ENCODE measurements at places on chromosomes 4 and X. TPM values are rescaled to one million over a fixed set of nuclear protein-coding genes. Genes with fewer than 3 reads are reported as not detected.
A peak's percentile ranks its signal among the peaks of the same experiment; 100 is the strongest.

DNA sequence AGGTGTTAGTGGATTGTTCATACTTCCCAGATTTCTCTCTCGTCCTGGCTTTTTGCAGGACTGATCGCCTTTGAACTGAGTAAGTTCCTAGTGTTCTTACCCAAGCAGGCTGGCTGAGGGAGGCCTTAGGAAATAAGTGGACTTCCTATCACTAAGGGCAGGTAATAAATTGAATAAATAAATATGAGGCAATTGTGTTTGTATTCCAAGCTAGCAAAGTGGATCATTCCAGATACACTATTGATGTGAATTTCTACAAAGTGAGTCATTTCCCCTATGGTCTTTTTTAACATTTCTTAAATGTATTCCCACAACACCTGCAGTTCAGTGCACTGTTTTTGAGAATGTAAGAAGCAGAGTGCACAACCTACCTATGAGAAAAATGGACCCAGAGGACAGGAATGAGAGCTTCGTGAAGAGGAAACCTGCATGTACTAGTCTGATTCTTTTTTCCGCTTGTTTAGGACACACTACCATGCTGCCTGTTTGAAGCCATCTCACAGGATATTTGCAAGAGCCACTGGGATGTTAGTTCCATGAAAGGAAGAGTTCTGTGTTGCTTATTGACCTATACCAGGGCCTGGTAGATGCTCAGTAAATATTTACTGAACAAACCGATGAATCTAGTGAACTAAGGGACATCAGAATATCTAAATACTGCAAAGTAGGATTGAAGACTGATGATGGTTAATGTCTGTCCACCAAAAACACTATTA lies 29.0 kb upstream of the SMAD1 start:
- no peak for DNase-seq

DNA sequence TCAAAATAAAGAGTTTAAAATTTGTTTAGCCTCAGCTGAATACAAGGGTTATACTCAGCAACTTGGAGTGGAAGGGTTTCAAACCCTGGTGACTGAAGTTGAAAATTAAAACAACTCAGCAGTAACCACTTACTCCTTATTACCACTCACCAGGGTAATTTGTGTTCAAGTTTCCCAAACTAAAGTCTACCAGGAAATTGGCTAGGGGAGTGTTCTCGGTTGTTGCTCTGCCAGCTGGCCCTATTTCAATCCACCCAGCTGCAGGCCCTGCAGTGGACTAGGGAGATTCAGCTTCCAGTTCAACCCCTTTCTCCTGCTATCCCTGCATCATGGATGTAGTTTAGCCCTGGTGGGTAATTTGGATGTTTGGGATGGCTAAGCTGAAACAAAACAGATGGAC lies 37.8 kb upstream of the EXOC1L start:
- no peak for DNase-seq

DNA sequence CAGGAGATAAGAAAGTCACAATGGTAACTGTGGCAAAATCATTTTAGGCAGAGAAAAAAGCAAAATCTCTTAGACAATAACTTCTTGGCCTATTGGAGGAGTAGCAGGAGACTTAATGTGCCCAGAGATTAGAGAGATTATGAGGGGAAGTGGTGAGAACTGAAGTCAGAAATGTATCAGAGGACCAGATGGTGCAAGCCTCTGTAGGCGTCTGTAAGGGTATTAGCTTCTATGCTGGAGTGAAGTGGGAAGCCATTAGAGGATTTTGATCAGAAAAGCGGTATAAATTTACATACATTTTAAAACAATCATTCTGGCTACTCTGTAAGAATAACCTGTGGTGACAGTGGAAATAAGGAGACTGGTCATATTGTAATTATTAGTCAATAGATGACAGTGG lies 236.7 kb downstream of the FAT4 start:
- no peak for DNase-seq

DNA sequence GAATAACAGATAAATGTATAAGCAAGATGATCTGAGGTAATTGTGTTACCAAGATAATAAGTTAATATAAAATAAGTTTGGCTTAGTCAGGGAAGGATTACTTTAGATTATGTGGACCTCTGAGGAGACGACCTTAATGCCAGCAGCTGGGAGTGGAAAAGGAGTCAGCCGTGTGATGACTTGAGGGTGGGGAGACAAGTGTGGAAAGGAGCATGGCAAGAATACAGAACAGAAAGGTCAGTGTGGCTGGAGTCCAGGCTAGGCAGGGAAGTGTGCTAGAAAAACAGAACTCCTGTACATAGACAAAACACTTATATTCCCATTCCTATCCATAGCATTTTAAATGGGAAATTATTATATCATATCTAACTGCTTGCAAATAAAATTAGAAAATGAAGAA lies 138.8 kb downstream of the PDLIM5 start:
- no peak for DNase-seq

DNA sequence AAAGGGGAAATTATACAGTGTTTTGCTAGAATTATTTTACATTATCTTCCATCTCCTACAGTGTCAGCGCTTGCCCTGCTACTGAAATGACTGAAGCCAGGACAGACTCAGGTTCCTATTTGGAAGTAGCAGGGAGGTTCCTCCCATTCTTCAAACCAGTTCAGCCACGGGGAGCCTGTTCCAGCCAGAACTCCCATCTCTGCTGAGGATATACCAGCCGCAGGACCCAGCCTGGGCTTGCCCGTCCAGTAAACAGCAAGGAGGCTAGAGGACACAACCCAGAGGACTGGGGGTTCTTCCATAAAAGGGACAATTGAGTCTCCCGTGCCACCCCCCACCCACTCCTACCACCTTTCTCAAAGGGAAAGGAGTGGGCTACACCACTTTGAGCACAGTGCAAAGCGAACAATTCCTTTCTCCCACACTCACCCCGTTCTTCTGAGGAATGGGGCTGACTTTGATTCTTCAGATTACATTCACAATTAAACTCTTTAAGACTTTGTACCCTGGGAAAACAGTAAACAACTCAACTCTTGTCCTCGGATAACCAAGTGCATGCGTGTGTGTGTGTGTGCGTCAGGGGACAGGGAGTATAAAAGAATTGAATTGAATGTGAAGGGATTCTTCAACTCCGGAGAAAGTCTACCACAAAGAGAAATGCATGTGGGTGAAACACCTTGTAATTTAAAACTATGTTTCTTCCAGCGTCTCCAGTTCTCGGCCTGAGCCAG lies 31.0 kb upstream of the PPARGC1A start:
- no peak for DNase-seq

DNA sequence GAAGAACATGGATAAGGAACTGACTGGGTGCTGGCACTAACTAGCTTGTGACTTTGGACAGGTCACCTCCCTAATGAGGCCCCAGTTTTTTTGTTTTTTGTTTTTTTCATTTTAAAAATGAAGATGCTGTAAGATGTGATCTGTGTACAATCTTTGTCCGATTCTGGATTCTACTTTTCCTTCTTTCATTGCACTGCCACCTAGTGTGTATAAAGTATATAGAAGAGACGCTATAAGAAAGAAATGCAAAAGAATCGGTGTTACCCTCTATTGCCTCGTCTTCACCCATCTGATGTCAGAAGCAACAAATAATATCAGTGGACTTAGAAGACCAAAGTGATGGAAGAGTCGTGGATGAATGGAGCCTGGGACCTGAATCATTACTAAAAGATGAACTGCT lies 58.6 kb upstream of the P2RY10 start:
- DNase-seq = no peak

DNA sequence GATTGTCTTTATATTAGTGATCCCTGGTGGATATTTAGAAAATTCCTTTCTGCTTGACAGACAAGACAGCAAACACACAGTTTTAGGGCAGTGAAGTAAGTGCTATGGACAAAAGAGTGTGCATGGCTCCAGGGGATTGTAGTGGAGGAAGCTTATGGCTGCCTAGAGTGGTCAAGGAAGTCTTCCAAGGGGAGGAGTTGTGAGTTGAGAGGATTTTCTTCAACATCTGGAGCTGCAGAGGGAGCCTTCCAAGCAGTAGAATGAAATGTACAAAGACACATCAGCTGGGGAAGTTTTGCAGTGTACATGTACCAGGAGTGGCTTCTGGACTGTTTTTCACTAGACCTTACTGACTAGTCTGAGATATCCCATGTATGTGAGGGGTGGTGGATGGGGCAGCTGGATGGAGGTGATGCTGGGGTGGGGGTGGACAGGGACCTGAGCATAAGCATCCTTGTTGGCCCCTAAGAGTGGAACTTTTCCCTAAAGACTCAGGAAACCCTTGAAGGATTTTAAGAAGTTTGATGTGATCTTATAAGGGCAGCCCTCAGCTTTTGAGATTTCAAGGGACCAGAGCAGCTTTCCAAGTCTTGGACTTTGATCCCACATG lies 160.5 kb upstream of the TAPT1 start:
- no peak for DNase-seq

DNA sequence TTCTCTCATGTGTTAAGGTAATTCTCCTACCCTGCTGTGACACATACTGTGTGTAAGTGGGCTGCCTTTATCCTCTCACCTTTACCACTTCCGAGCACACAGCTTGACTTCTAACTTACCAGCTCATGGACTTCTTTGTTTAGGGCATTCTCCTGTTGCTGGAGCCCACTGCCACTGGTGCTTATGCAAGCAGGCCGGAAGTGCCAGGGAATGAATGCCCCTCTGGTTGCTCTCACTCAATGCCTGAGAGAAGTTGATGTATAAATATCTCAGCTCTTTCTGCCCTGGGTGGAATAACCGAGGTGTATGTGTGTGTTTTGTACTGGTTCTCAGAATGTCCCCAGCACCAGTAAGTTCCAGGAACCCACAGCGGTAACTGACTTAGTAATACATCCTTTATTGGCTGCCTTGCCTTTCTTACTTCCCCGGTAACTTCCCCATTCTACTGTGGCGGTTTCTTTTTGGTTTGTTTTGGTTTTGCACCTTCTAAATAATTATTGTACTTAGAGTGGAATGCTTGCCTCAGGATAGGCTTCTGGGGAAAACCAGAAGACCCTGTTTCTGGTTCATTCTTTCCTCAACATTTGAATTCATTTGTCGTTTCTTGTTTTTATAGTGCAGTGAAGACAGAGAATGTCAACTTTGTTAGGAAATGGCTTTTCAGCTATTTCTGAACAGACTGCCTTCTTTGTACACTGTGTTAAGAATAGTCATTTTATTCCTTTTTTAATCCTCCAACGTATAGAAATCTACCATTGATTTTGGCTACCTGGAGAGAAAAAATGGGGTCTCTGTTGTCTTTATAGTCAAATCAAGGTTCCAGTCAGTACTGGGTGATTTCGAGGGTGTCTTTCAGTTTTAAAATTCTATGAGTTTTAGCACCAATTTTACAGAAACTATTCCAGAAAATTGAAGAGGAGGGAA lies 45.4 kb downstream of the CXorf58 start:
- DNase-seq = no peak

DNA sequence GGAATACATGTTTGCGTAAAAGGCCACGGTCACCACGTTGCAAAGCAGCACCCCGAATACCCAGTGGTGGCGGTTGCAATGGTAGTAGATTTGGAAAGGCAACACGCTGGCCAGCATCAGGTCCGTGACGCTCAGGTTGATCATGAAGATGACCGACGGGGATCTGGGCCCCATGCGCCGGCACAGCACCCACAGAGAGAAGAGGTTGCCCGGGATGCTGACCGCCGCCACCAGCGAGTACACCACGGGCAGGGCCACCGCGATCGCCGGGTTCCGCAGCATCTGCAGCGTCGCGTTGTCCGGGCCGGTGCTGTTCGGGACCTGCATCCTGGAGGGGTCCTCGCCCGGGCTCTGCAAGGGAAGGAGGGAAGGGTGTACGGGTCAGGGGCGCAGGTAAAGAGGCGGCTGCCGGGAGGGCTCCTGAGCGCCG lies 13.5 kb upstream of the ASMTL start:
- DNase-seq = peak; percentile 62

GRCh38 chr4:144658015-144658567 lies 12.1 kb downstream of the HHIP start:
- no peak for DNase-seq

DNA sequence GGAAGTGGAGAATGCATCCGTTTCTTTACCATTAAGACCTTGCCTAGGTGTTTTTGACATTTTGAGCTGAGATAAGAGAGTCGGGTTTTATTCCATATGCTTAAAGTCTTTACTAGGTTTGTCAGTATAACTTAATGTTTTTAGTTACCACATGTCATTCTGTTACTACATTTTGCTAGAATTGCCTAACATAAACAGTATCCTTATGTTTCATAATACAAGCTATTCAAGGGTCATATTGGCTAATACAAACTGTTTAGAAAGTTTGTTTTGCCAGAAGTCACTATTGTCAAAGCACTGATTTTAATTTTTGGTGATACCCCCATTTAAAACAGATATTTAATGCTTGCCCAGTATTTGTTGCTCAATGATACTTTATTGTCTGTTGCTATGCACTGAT lies 427.7 kb upstream of the MAGEB2 start:
- no peak for DNase-seq

DNA sequence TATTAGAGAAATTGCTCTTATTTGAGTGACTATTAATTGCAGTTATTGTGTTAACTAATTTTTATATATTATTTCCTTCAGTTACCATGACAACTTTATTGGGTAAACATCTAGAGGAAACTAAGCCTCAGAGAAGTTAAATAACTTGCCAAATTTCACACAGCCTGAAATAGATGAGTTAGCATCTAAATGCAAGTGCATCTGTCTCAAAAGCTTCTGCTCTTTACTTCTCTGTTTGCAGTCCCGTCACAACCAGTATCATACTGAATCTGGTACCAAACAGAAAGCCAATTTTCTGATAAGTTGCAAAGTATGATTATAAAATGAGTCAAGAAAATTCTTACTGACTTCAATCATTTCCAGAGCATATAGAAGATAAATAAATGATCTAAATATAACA lies 1544.9 kb upstream of the PCDH7 start:
- no peak for DNase-seq

- no peak for DNase-seq
Observed at GRCh38 chrX:38768079-38768478, 33.2 kb upstream of the MID1IP1 start.

GRCh38 chrX:40835526-40835925 lies 100.2 kb upstream of the MED14 start:
- DNase-seq = no peak

- DNase-seq = no peak
Observed at GRCh38 chr4:86416081-86416480, 56.2 kb upstream of the MAPK10 start.

GRCh38 chrX:124395145-124395880 lies 49.0 kb downstream of the SH2D1A start:
- DNase-seq = no peak

- DNase-seq = no peak
Observed at GRCh38 chr4:48898733-48899431, 7.7 kb downstream of the OCIAD2 start.

- DNase-seq = no peak
Observed at GRCh38 chr4:140806163-140806562, 50.0 kb upstream of the TBC1D9 start.

- no peak for DNase-seq
Observed at GRCh38 chr4:109157696-109158095, 144.8 kb downstream of the COL25A1 start.

DNA sequence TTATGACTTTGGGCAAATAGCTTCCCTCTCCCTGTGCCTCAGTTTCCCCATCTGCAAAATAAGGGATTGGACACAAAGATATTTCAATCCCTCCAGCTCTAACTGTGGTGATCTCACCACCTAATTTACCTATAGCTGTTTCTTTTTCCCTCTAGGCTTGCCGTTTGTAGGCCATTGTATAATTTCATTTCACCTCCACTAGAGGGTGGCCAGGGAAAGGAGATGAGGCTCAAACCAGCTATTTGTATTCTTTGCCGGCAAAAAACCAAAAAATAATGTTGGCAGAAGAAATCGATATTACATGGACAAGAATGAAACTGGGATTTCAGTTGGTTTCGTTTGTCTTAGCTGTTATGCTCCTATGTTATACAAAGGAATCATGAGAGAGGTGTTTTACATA lies 36.1 kb upstream of the DOCK11 start:
- no peak for DNase-seq

GRCh38 chrX:153445856-153446635 lies at the start of gene TREX2:
Gene TREX2, minus strand, starts transcription at chrX:153446056. Its CDS starts 626 bp downstream, at chrX:153445430.
- no peak for DNase-seq

Gene EDNRA
- total RNA-seq = 3.6 TPM

Gene SMIM10
- 4.5 TPM for total RNA-seq

Gene SOWAHB
- not detected for total RNA-seq

Measured in mesenteric fat pad (tissue), 1 donor.